ENCODE measurements at places on chromosomes 12 and 14. TPM values are rescaled to one million over a fixed set of nuclear protein-coding genes. Genes with fewer than 3 reads are reported as not detected.
A peak's percentile ranks its signal among the peaks of the same experiment; 100 is the strongest.

DNA sequence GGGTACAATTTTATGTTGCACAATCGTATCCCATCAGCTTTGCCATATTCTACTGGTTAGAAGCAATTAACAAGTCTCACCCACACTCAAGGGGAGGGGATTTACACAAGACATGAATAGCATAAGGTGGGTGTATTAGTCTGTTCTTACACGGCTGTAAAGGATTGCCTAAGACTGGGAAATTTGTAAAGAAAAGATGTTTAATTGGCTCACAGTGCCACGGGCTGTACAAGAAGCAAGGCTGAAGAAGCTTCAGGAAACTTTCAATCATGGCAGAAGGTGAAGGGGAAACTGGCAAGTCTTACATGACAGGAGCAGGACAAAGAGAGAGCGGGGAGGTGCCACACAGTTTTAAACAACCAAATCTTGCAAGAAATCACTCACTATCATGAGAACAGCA lies 231.8 kb upstream of the AMIGO2 start:
- no peak for DNase-seq

DNA sequence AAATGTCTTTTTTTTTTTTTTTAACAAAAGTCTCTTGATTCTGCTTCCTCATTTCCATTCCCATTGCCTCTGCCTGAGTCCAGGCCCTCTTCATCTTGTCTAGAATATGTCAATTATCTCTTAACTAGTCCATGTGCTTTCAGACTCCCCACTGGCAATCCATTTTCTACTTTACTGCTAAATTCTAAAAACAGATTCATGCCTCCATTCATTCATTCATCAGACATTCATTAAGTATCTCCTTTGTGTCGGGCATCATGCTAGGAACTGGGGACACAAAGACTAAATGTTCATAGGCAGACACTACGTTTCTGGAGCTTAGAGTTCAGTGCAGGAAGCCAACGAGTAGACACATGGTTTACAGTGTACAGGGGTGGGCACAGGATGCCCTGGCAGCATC lies 9.6 kb upstream of the NEDD1 start:
- DNase-seq: no peak

DNA sequence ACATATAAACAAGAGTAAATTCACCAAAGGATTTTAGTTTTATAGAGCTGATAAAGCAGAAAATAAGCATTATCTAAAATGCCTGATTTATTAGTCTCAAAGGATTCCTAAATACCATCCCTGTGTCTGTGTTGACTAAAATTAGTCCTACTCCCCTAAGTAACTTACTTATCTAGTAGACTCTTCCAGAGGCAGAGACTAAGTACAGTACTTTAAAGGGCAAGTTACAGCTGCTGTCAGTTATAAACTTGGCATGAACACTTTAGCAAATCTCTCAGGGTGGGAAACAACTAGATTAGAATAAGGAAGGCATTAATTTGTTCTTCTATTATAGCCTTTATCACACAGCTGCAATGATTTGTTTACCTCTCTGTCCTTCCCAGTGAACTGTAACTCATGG lies 46.0 kb downstream of the ATP2B1 start:
- no peak for DNase-seq

DNA sequence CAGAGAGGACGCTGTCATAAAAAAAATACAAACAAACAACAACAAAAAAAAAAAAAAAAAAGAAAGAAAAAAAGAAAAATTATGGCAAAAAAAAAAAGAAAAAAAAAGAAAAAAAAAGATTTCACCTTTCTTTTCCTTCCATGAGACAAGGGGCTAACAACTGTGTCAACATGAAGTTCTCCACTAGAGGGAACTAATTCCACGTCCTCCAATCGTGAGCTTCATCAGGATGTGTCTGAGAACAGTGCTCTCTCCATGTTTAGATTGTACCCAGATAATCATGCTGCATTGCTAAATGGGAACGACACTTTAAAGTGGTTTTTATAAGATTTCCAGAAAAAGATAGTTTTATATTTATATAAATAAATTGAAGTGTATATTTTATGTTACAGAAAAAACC lies 96.2 kb upstream of the PTPRB start:
- peak; percentile 85 for DNase-seq

DNA sequence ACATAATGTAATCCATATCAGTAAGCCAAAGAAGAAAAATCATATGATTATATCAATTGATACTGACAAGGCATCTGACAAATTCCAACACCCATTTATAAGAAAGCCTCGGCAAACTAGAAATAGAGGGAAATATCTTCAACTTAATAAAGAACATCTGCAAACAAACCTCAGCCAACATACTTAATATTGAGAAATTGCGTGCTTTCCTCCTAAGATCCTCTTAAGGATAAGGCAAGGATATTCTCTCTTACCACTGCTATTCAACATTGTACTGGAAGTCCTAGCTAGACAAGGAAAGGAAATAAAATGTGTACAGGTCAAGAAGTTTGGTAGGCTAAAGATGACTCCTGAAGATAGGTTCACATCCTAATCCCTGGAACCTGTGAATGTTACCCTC lies 115.9 kb downstream of the DERA start:
- no peak for DNase-seq

GRCh38 chr12:111976291-111976690 lies 36.7 kb downstream of the TMEM116 start:
- no peak for DNase-seq

DNA sequence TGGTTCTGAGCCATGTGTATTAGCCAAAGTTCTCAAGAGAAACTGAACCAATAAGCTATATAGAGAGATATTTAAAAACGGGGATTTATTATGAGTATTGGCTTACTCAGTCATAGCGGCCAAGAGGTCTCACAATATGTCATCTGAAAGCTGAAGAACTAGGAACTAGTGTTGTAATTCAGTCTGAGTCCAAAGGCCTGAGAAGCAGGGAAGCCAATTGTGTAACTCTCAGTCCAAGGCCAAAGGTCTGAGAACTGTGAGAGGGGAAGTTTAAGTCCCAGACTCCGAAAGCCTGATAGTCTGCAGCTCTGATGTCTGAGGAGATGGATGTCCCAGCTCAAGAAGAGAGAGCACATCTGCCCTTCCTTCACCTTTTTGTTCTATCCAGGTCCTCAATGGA lies 344.8 kb upstream of the USP15 start:
- DNase-seq: no peak

DNA sequence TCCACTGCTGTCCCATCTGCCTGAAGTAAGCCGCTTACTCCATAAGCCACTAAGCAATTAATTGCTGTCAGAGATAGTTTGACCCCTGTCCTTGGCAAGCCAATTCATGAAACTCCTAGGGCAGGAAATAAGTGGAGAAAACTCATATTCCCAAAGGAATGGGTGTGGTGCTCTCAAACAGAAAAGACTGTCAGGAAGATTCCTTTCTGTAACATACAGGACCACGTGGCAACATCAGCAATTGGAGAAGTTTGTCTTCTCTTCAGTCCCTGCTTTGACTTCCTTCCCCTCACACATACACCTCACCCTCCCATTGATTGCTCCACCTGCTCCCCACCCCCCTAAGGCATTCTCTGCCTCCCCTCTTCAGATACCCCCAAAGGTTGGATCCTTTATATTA lies 36.2 kb upstream of the MDM1 start:
- DNase-seq: peak; percentile 76

DNA sequence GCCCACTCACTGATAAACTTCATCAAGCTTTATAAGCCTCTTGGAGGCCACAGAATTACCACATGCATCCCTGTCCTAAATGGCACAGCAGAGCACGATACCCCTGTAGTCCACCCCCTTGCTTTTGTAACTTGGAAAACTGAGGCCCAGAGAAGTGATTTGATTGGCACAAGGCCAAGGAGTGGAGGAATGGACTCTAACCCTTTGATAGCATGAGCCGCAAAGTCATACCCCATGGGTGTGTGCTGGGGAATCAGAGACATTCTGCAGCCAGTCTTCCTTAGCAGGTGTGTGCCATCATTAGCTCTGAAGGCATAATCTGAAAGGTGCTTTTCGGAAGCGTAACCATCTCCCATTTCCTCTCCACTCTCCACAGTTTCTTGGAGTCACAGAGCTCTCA lies 28.5 kb upstream of the PWP1 start:
- DNase-seq: no peak

DNA sequence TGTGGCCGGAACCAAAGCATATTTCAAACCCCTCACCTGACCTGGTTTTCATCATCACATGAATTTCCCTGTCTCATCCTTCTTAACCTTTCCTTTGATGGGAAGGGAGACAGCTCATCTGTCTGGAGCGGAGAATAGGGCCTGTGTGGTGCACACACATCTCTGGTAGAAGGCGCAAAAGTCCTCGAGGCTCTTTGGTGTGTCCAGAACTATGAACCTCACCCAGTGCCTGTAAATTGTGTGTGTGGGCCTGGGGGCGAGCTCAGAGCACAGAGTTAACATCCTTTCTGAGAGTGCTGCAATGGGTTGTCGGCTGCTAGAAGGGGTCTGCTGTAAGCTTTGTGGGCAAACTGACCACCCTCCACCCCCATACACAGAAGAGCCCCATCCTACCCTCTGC lies 749 bp downstream of the GALNT6 start:
- DNase-seq: peak; percentile 53

DNA sequence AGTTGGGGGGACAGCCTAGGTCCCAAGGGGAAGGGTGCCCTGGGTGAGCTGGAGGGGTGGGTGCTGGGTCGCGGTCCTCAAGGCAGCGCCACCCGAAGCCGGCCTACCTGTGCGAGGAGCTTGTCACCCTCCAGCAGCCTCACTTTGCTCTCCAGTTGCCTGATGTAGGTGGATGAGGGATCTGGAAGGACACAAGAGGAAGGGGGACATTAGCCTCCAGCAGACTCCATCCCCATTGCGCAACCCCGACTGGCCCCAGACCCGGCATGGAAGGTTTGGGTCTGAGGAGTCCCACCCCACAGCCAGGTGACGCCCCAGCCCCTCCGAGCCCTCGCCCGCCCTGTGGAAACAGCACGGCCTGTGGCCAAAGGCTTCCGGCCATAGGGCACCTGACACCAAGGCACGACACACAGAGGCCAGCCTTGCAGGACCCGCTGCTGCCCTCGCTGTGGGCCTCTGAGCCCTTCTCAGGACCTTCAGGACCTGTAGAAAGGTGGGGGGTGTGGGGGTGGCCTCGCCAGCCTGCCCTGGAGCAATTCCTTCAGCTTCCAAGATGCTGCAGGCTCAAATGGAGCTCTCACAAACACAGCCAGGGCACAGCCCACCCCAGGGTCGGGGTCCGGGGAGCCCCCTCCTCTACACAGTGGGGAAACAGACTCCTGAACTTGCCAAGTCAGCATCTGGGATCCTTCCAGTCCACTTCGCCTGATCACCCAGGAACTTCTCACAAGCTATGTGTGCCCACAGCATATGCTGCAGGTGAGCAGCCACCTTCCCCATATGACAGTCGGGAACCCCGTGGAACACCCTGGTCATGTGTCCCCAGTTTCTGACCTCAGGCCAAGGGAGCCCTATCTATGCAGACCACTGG lies 54.9 kb downstream of the CCNK start:
- no peak for DNase-seq

EIF2S3B gene
- total RNA-seq: 2.9 TPM

DNAH10 gene
- 0.72 TPM for total RNA-seq

ZFC3H1 gene
- total RNA-seq: 36.6 TPM

RFLNA gene
- total RNA-seq: 15.9 TPM

GCH1 gene
- total RNA-seq: 3.3 TPM

ALG10 gene
- total RNA-seq: 9.7 TPM

AMN gene
- under 0.01 TPM for total RNA-seq

MIP gene
- not detected for total RNA-seq

C12orf54 gene
- total RNA-seq: not detected

CLEC1A gene
- total RNA-seq: under 0.01 TPM

AP1G2 gene
- 10.9 TPM for total RNA-seq

All from osteoblast (primary cell).